ENCODE measurements at places on chromosomes 3 and 15.
A peak's percentile ranks its signal among the peaks of the same experiment; 100 is the strongest.

DNA sequence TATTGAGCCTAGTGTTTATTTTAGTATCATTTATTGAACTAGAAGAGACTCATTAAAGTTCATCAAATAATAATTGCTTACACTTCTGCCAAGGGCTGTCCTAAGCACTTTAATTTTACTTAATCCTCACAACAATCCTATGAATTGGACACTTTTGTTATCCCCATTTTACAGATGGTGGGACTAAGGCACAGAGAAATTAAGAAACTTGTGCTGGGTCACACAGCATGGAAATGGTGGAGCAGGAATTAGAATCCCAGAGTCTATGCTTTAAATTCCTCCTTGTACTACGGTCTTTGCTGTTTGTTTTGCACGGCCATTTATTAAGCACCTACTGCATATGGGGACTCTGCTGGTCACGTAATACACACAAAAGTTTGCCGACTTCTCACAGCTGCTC lies 7.9 kb downstream of the ATP2B2 start:
- DNase-seq = no peak

DNA sequence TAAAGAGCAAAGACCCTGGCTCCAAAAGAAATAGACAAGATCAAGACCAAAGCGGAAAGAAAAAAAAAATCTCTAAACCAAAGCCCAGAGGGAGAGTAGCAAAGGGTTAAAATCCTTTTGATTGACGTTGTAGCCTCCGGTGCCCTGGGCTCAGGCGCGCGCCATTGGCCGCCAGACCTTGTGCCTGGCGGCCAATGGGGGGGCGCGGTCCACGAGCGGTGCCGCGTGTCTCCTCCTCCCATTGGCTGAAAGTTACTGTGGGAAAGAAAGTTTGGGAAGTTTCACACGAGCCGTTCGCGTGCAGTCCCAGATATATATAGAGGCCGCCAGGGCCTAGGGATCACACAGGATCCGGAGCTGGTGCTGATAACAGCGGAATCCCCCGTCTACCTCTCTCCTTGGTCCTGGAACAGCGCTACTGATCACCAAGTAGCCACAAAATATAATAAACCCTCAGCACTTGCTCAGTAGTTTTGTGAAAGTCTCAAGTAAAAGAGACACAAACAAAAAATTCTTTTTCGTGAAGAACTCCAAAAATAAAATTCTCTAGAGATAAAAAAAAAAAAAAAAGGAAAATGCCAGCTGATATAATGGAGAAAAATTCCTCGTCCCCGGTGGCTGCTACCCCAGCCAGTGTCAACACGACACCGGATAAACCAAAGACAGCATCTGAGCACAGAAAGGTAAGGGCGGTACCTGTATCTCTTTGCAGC lies at the start of gene HES1:
TSS of gene HES1 (plus strand) at position 343 of the 713 bp plus-strand sequence. CDS start at position 576, 233 bp downstream.
- DNase-seq = peak; percentile 94

DNA sequence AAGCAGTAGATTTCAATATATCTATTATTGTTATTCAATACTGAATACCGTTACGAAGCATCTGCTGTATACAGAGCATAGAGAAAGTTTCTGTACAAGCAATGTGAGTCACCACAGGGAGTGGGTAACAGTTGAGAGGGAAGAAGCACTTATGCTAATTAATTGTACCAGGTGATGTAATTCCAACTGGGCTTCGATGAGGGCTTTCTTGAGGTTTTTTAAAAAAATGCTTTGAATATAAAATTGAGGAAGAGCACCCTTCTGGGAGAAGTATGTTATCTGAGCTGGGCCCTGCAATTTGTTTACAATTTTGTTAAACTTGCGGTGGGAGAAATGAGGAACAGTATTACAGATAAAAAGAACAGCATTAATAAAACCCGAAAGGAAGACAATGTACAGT lies 197.9 kb downstream of the TPRG1 start:
- DNase-seq = no peak

DNA sequence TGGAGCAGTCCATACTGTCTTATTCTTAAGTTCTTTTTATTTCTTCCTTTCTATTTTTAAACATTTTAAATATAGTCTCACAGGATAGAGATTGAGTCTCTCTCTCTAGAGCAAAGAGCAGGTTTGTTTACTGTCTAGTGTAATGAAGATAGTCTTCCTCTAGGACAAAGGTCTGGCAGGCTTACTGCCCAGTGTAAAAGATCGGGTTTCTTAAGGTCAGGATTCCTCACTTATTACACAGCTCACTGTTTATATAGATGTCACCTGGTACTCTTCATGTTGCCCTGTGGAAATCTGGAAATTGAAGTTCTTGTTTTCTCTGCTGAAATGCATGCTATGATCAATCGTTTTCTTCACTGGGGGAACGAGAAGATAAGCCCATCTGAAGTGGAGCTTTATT lies 76.0 kb downstream of the ZBBX start:
- no peak for DNase-seq

DNA sequence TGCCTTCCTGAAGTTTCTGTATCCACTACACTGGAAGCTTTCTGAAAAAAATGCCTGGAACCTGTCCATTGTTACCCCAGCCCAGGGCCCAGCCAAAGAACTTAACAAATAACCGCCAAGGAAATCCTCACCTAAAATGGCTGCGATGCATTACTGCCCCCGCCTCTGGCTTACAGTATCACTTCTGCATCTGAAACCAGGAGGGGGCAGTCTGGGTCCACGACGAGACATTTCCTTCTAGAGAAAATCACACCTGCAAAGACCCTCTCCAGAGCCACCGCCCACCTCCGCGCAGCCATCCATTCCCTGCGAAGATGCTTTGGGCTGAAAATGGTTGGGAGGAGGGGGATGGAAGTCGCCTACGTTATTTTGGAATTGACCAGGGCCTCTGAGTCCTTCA lies 22.4 kb upstream of the CELF6 start:
- DNase-seq = peak; percentile 39
